ENCODE measurements at places on chromosomes 6 and 20.

DNA sequence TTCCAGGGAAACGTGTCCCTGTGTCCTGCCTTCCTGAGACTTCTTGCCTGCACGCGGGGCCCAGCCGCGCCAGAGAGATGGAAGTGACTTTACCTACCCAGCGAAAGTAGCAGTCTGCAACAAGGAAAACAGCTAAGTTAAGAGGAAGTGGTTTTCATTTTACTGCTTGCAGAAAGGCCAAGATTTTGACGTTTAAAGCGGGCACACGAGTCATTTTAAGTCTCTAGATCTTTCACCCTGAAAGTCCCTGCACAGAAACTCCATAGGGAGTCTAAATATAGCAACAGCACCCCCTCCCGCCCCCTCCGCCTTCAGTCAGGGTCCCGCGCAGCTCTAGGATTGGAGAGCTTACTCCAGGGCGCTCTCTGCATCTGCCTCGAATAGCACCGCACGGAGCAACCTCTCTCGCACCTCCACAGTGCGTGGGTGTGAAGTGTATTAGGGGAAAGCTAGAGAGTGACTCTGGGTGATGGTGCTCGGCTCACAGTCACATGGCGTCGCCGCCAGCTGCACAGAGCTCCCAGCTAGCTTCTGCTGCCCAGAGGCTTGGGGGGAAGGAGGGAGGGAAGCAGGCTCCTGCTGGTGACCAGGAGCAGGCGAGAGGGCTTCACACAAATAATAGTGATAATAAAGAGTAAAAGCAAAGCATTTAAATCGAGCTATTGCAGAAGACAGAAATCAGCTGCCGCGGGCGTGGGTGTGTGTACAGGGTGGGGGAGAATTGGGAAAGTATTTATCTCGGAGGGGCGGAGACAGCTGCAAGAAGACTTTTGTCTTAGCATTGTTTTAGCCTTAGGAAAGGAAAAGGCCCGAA, 1.8 kb upstream of the KCNQ5 start:
- no peaks in the 10 kb centered on the region for H3K27me3 ChIP-seq
- H3K27ac ChIP-seq = no peak overlapping the region
- no peak overlapping the region for H3K4me3 ChIP-seq
- H3K36me3 ChIP-seq = no peaks in the 10 kb centered on the region

DNA sequence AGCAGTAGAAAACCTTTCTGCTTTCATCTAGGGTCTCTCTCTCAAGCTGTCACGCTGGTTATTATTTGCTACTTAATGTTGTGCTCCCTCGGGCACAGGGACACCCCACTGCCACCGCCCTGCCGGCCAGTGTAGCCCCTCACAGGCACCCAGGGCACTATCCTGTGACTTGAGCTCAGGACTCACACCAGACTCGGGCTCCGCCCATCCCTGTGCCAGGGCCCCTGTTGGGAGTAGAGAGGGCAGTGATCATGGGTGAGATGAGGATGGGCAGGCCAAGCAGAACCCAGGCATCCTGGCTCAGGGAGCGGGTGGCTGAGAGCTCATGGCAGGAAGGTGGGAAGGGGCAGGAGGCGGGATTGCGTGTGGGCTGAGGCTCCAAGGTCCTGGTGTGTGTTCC, 371.9 kb downstream of the ZFAND3 start:
- no peak overlapping the region for H3K27ac ChIP-seq
- H3K36me3 ChIP-seq = no peaks in the 10 kb centered on the region
- no peak overlapping the region for H3K4me3 ChIP-seq
- no peaks in the 10 kb centered on the region for H3K27me3 ChIP-seq
- DNase-seq = no peak
- H3K4me1 ChIP-seq = no peaks in the 10 kb centered on the region

DNA sequence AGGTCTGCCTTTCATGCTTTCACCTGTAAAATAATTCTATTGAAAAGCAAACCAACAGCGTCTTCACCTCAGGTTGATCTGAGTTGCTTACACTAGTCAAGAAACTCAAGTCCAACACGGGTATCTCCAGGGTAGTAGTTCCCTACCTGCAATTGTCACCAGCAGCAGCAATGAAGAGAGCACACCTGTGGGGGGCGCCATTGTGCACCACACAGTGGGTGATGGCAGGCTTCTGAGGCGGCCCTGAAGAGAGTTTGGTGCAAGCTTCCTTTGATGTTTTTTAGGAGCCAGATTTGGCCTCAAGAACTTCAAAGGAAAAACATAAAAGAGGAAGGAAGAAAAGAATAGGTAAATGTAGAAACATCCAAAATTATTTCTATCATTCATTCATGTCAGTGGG, 45.1 kb downstream of the KIAA0319 start:
- H3K27me3 ChIP-seq = no peaks in the 10 kb centered on the region
- no peaks in the 10 kb centered on the region for H3K4me1 ChIP-seq
- H3K4me3 ChIP-seq = no peak overlapping the region
- no peaks in the 10 kb centered on the region for H3K36me3 ChIP-seq
- H3K27ac ChIP-seq = no peak overlapping the region

- no peaks in the 10 kb centered on the region for H3K27me3 ChIP-seq
- H3K4me1 ChIP-seq = no peaks in the 10 kb centered on the region
- no peak overlapping the region for H3K27ac ChIP-seq
- H3K36me3 ChIP-seq = no peaks in the 10 kb centered on the region
- DNase-seq = no peak
Observed at GRCh38 chr20:47796971-47797370, 11.7 kb upstream of the SULF2 start.

- no peaks in the 10 kb centered on the region for H3K36me3 ChIP-seq
- no peak for DNase-seq
Observed at GRCh38 chr6:137709424-137710236, 157.4 kb upstream of the TNFAIP3 start.

- DNase-seq = no peak
- H3K27ac ChIP-seq = no peak overlapping the region
- no peaks in the 10 kb centered on the region for H3K4me1 ChIP-seq
- no peaks in the 10 kb centered on the region for H3K27me3 ChIP-seq
Observed at GRCh38 chr6:29655658-29656057, 1.2 kb upstream of the MOG start.

DNA sequence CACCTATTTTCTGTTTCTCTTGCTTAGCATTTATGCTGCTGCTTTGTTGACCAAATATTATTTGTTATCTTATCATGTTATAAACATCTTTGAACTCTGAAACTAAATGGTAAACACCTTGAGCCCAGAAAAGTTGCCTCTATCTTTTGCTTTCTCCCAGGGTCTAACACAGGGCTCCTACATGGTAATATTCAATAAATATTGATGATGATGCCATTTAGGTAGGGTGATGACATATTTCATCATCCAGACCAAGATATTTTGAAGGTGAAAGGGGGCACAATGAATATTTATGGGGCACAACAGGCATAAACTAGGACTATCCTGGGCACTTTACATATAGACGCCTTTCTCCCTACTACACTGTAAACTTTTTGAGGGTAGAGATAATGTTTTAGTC, 11.6 kb upstream of the ENPP4 start:
- H3K4me3 ChIP-seq = no peak overlapping the region
- H3K27ac ChIP-seq = no peak overlapping the region
- H3K36me3 ChIP-seq = no peaks in the 10 kb centered on the region
- no peaks in the 10 kb centered on the region for H3K4me1 ChIP-seq

DNA sequence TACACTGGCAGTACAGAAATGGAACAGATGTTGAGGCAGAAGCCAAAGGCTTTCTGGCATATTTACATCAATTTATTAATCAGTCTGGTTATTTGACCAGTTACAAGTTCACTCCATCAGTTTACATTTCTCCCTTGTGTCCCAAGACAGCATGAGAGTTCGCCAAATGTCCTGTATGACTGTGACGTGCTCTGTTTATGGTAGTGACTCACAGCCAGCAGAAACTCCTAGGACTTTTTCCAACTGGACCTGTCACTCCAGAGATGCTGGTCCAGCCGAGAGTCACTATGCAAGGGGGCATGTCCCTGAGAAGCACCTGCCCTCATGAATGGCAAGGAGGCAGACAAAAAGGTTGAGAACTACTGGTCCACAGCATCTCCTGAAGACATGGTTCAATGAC, 160.0 kb downstream of the LRFN2 start:
- peak; percentile 31 for DNase-seq
- no peaks in the 10 kb centered on the region for H3K36me3 ChIP-seq
- H3K27ac ChIP-seq = no peak overlapping the region
- no peaks in the 10 kb centered on the region for H3K4me1 ChIP-seq

DNA sequence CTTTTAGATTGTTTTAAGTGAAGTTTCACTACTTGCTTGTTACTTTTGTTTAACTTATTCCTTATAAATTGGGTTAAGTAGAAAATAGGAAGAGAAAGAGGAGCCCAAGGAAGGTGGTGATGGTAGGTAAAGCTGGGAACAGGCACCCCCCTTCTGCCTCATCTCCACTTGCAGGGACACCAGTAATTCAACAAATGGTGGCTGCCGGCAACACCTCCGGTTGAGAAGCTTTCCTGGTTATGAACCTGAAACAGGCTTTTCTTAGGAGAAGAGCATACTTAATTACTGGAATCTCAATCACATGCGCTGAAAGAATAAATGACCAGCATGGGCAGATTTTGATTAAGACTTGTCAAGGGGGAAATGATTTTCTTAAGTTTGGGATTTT, 158.9 kb upstream of the ZNF217 start:
- no peak for DNase-seq
- H3K27me3 ChIP-seq = no peaks in the 10 kb centered on the region

- no peak overlapping the region for H3K27ac ChIP-seq
- no peak overlapping the region for H3K4me3 ChIP-seq
- H3K27me3 ChIP-seq = no peaks in the 10 kb centered on the region
- no peaks in the 10 kb centered on the region for H3K4me1 ChIP-seq
Observed at GRCh38 chr20:13333793-13334192, 112.7 kb downstream of the ISM1 start.

GRCh38 chr6:36642913-36643817, 35.3 kb upstream of the CDKN1A start:
- no peaks in the 10 kb centered on the region for H3K27me3 ChIP-seq
- H3K4me1 ChIP-seq = peaks cover 11% of the 10 kb centered on the region
- H3K4me3 ChIP-seq = no peak overlapping the region
- H3K36me3 ChIP-seq = no peaks in the 10 kb centered on the region

DNA sequence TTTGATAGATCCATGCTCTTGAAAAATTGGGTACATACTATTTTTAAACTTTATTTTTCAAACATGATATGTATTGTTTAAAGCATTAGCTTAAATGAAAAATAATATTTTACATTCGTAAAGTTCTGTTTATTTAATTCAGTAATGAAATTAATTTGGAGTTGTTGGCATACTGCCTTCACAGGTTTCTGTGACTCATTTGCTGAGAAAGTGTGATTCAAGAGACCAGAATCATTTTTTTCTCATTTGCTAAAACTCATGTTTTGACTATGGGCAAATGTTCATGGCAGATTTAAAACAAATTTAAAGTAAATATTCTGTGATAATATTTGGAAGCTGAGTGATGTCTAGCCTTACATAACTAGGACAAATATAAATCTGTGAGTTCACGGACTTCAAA, 230.4 kb downstream of the BCKDHB start:
- DNase-seq = no peak
- H3K36me3 ChIP-seq = no peaks in the 10 kb centered on the region
- H3K4me1 ChIP-seq = no peaks in the 10 kb centered on the region
- no peak overlapping the region for H3K27ac ChIP-seq

- H3K27ac ChIP-seq = no peak overlapping the region
- no peaks in the 10 kb centered on the region for H3K36me3 ChIP-seq
- DNase-seq = no peak
- H3K27me3 ChIP-seq = no peaks in the 10 kb centered on the region
- no peak overlapping the region for H3K4me3 ChIP-seq
- H3K4me1 ChIP-seq = no peaks in the 10 kb centered on the region
Observed at GRCh38 chr6:28974505-28974904, 30.6 kb downstream of the ZNF311 start.

DNA sequence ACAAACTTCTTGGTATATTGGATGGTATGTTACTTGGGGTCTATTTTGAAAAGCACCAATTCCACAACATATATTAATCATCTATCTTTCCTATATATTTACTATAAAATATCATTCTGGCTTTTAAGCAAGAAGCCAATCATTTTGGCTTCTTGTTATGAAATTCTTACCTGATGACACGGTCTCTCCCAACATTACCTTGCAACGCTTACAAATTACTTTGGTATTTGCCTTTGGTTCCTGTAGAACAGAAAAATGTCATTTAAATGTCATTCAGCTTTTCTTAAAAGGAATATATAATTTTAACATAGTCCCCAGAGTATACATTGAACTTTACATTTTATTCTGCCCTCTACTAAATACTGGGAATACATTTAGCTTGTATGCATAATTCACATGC, 27.4 kb downstream of the UBE3D start:
- H3K27ac ChIP-seq = no peak overlapping the region
- no peak for DNase-seq

DNA sequence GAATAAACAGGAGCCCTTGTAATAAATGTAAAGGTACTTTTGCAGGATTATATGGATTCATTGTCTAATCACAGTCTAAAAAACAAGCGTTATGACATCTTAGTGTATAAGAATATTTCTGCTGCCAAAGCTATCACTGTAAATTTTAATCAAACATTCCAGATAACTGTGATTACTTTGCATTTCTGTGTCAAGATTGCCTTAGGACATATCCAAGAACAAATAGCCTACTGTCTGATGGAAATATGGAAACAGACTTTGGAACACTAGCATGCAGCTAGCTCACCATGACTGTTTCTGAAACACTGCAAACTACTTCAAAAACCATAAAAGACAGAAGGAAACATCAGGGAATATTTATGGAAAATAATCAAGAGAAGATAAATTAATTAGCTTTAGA, 248.7 kb upstream of the ASCC3 start:
- no peak overlapping the region for H3K4me3 ChIP-seq
- no peaks in the 10 kb centered on the region for H3K27me3 ChIP-seq
- H3K36me3 ChIP-seq = no peaks in the 10 kb centered on the region
- no peak for DNase-seq
- H3K4me1 ChIP-seq = no peaks in the 10 kb centered on the region

DNA sequence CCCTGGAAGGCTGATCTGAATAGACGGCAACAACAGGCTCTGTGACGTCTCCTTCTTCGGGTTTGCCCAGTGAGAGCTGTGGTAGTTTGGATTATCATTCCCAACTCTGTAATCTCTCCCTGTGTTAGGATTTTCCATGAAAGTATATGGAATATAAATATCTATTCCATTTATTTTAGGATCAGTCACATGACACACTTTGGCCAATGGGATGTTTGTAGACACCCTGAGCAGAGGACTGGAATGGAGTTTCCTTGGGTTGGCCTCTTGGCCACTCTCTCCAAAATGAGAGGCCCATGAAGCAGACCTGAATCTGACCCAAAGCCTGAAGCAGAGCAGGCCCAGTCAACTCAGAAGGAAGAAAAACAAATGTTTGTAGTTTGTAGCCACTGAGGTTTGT, 37.2 kb upstream of the UBR2 start:
- H3K36me3 ChIP-seq = no peaks in the 10 kb centered on the region
- no peak for DNase-seq
- H3K4me3 ChIP-seq = no peak overlapping the region
- no peaks in the 10 kb centered on the region for H3K4me1 ChIP-seq

GRCh38 chr6:90431576-90431975, 134.9 kb upstream of the BACH2 start:
- H3K4me1 ChIP-seq = no peaks in the 10 kb centered on the region
- no peaks in the 10 kb centered on the region for H3K36me3 ChIP-seq
- H3K4me3 ChIP-seq = no peak overlapping the region
- H3K27ac ChIP-seq = no peak overlapping the region

- H3K27ac ChIP-seq = no peak overlapping the region
- H3K4me3 ChIP-seq = no peak overlapping the region
- no peaks in the 10 kb centered on the region for H3K36me3 ChIP-seq
- no peaks in the 10 kb centered on the region for H3K27me3 ChIP-seq
- no peaks in the 10 kb centered on the region for H3K4me1 ChIP-seq
Observed at GRCh38 chr6:13848522-13849150, 34.3 kb upstream of the MCUR1 start.

All from prostate gland (tissue), 2 donors.